ENCODE measurements at places on chromosomes 3 and 15. TPM values are rescaled to one million over a fixed set of nuclear protein-coding genes. Genes with fewer than 3 reads are reported as not detected.

Gene SLC12A8
- total RNA-seq, result 13.6 TPM

Gene UCN2
- 39.1 TPM for total RNA-seq

Gene TMEM42
- 12.9 TPM for total RNA-seq

DNA sequence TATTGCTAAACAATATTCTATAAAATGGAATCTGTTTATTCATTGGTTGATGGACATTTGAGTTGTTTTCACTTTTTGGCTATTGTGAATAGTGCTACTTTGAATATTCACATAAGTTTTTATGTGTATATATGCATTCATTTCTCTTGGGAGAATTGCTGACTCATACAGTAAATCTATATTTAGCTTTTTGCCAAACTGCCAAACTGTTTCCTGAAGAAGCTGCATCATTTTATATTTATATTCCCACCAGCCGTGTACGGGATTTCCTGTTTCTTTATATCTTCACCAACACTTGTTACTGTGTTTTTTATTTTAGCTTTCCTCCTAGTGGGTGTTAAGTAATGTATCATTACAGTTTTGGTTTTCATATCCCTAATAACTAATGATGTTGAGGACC, 12.5 kb upstream of the TCAIM start:
- no peak for DNase-seq

DNA sequence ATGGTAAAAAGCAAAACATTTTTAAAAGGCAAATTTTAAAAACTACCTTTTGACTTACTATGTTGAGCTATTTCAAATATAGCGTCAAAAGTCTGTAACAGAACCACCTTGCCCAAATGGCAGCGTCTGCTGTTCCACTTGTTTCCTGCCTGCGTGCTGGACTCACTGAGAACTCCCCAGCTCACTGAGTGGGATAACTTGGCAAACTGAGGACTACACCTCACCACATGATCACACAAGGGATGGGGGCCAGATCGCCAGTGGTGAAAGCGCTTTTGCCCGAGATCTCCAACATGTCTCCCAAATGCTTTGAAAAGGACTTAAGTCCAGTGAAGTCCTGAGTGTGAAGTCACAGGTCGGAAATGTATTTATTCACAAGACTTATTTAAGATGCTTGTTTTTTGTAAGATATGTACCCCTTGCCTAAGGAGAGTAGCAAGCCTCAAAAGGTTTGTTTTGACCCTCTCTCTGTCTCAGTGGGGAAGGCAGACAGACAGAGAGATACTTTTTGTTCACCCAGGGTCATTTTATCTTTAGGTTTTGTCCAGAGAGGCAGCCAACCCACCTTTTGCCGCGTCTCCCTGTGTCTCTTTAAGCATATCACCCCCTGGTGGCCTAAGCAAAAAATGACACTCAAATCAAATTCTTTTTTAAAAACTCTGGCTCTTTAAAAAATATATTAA, 192.6 kb downstream of the PDZRN3 start:
- no peak for DNase-seq

DNA sequence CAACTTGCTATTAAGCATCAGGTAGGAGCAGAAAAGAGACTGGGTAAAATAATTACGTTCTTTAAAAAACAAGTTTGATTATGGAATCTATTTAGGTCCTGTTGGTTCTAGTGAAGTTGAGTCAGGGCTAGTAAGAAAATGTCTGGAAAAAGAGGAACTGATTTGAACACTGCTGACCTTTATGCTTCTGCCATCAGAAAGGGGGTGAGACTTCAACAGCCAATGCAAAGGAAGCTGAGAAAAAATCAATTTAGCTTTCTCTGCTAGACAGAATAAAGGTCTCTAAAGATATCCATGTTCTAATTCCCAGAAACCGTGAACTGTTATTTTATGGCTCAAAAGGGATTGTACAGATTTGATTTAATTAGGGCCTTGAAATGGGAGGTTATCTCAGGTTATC, 157.5 kb downstream of the ROBO2 start:
- no peak for DNase-seq

DNA sequence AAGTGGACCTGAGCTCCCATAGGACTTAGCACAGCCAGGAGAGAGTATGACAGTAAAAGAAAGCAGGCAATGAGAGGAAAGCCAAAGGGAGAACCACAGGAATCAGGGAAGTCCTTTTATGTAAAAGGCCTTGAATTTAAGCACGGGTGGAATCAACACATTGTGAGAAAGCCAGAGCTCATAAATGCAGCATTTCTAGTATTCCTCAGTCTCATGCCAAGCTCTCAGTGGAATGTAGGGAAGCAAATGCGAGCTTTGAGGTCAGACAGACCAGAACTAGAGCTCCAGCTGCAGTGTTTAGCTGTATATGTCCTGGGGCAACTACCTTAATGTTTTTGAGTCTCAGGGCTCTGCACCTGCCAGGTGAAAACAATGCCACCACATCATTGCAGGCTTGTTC, 132.1 kb upstream of the TRIM42 start:
- DNase-seq, result no peak

GRCh38 chr3:17752436-17752835, 10.0 kb upstream of the TBC1D5 start:
- DNase-seq, result no peak

DNA sequence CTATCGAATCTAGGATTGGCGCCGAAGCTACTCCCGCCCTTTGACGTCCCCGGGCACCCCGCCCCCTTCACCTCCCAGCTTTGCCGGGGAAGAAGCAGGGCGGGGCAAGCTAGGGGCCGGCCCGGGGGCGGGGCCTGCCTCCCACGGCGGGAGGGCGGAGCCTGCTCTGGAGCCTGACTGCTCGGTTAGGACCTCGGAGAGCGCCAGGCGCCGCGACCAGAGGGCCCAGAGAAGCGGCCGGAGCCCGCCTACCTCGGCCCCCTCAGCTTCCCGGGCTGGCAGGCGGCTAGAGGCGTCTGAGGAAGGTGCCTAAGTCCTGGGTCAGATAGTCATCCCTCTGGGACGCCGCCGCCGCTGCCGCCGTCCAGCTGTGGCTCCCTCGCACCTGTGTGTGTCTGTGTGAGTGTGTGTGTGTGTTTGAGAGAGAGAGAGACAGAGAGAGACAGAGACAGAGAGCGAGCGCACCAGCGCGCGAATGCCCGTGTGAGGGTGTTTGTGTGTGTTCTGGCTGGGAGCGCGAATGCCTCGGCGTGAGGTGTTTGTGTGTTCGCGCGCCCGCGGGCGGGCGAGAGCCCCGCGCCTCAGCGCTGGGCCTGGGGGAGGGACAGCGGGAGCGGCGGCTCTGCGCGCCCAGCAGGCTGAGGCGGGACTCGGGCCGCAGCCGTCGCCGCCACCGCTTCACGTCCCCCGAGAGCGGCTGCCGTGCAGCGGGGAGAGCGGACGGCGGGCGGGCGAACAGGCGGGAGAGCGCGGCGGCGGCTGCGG, at the start of gene STXBP5L:
STXBP5L (plus strand) TSS at position 176 of the 765 bp plus-strand sequence. CDS start 1,374 bp downstream, outside the sequence.
- DNase-seq, result peak; percentile 39

DNA sequence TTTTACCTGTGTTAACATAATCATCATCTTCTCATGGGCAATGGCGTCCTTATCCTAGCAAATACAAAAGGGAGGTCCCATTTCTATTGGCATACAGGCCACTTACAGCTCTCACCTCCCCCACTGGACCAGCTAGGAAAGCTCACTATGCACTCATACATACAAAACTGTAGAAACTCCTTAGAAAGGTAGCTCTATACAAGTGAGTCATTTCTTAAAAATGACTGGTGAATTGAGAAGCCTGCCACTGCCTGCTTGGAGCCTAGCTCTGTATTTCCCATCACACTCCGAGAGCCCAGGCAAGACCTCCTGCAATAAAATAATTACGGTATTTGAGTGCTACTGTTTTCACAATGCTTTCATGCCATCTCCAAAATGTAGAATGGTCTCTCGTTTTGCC, 321.8 kb downstream of the ULK4 start:
- no peak for DNase-seq

- no peak for DNase-seq
Observed at GRCh38 chr15:73930790-73931281, 4.6 kb downstream of the LOXL1 start.

- DNase-seq, result peak; percentile 92
Observed at GRCh38 chr3:98972155-98972554, 70.7 kb upstream of the DCBLD2 start.
